ENCODE measurements at places on chromosomes 11 and 22.

GRCh38 chr22:45645150-45645525 is 26.5 kb upstream of the ATXN10 start:
- DNase-seq = no peak

DNA sequence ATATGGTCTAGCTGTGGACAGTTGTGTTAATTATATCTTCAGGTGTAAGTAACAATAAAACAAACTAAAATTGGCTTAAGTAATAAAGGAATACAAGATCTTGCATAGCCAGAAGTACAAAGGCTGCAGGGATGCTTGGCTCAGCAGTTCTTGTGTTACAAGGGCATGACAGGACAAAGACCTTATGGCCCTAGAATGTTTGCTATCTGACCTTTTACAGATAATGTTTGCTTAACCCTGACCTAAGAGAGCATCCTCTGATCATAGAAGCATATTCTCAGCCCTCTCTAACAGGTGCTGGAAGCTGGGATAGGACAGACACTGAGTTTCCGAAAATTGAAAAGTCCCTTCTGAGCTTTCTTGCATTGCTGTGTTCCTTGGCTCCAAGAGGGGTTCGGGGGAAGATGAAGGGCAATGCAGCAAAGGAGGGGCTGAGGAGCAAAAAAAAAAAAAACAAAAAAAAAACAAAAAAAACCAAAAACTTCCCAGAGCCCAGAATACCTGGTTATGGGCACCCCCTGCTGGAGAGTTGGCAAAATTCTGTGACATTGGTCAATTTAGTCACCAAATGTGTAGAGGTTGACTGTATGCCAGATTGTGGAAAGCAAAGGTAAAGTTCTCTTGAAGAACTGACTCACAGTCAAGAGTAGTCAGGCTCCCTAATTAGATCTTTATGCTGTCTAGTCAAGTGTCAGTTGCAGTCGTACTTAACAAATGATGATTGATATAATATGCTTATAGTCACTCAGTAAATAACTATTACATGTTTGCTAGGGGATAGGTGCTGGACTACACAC is 10.4 kb upstream of the HIKESHI start:
- DNase-seq = peak; percentile 34

- DNase-seq = no peak
Observed at GRCh38 chr11:132349811-132350733, 979.7 kb downstream of the NTM start.

DNA sequence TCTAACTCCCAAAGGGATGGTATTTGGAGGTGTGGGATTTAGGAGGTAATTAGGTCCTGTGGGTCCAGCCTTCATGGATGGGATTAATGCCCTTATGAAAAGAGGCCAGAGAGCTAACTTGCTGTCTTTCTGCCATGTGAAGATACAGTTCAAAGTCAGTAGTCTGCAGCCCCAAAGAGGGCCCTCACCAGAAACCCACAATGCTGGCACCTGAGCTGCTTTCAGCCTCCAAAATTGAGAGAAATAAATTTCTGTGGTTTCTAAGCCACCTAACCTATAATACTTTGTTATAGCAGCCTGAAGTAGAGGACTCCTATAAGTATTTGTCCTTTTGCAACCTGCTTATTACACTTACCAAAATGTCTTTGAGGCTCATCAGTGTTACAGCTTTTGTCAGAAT is 16.2 kb downstream of the ATM start:
- DNase-seq = no peak

- no peak for DNase-seq
Observed at GRCh38 chr11:88196393-88196792, 21.1 kb upstream of the RAB38 start.

DNA sequence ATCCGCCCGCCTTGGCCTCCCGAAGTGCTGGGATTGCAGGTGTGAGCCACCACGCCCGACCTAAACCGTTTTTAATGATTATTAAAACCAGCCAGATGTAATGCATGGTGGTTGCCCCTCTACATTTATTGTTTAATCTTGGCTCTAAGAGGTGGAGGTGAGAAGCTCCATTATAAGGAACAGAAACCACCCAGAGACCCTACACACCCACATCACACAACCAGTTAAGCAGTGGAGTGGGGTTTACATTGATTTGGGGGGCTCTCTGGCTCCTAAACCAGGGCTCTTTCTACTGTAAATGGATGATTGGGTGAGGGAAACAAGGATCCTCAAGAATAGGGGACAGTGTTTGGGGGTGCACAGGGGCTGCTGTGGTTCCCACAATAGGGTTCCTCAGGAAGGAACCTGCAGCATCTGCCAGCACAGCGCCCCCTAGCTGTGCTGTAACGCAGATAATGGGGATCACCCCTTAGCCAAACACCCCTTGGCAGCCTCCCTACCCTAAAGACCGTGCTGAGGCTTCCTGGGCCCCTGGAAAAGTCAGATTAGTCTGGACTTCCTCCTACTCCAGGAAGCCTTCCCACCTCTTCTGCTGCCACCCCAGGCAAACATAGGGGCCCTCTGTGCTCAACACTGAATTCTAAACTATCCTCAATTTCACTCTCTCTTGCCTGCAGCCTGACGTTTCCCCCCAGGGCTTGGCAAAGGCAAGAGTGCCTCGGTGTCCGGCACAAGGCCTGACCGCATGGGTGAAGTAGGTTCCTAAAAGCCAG is 2.4 kb downstream of the MPST start:
- DNase-seq = no peak

DNA sequence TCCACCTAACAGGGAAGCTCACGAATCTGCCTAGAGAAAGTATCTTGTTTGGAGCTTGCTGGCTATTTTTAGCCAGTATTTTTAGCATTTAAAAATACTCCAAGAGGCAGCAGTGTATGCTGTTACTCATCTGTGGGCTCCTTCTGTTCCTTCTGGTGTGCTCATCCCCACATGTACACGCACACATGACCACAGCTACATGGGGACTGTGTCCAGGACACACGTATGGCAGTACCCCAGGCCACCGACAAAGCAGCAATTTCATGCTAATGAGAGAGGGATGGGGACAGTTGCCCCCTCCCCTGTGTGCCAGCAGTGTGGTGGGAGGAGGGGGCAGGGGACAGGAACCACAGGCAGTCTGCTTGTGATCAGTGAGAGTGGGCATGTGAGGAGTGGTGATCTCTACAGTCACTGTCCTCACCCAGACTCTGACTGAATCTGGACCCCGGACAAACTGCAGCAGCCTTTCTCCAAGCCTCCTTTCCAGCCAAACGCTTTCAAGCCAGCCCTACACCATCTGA is 16.4 kb downstream of the USP2 start:
- no peak for DNase-seq

DNA sequence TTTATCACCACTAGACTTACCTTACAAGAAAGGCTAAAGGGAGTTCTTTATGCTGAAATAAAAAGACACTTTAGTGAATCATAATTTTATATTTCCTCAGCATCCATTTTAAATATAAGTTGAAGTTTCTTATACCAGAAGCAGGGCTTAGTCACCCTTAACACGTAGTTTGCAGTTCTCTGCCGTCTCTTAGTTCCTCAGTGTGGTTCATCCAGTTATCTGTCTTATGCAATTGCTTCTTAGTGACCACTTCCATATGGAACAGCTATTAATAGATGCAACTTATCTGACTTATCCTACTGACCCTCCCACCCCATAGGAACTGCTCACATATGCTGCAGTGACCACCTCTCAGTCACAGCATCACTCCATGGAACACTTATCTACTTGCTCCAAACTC is 11.7 kb upstream of the SLC36A4 start:
- no peak for DNase-seq

Measured in progenitor cell of endocrine pancreas (in vitro differentiated cells).